ENCODE measurements at places on chromosomes 5 and 9. TPM values are rescaled to one million over a fixed set of nuclear protein-coding genes. Genes with fewer than 3 reads are reported as not detected.

- no peak for DNase-seq
- no peaks in the 10 kb centered on the region for H3K36me3 ChIP-seq
- no peak overlapping the region for H3K4me3 ChIP-seq
Measured at GRCh38 chr9:91820949-91821880, 128.8 kb downstream of the ROR2 start.

GRCh38 chr5:11239261-11240015 lies 478.4 kb upstream of the DAP start:
- no peak overlapping the region for H3K27ac ChIP-seq
- no peak overlapping the region for H3K4me3 ChIP-seq
- no peaks in the 10 kb centered on the region for H3K4me1 ChIP-seq

- H3K27ac ChIP-seq = no peak overlapping the region
- H3K4me3 ChIP-seq = no peak overlapping the region
- H3K27me3 ChIP-seq = no peaks in the 10 kb centered on the region
- no peaks in the 10 kb centered on the region for H3K36me3 ChIP-seq
- peaks cover 8% of the 10 kb centered on the region for H3K4me1 ChIP-seq
Measured at GRCh38 chr5:157918811-157919742, 60.1 kb upstream of the CLINT1 start.

GRCh38 chr5:135217669-135218485 lies 181.2 kb downstream of the MACROH2A1 start:
- H3K4me3 ChIP-seq = no peak overlapping the region
- DNase-seq = no peak
- H3K4me1 ChIP-seq = no peaks in the 10 kb centered on the region
- no peaks in the 10 kb centered on the region for H3K36me3 ChIP-seq
- H3K27ac ChIP-seq = no peak overlapping the region

GRCh38 chr9:134619983-134620661 lies 21.5 kb upstream of the COL5A1 start:
- H3K4me1 ChIP-seq = peaks cover 15% of the 10 kb centered on the region
- peaks cover 6% of the 10 kb centered on the region for H3K27me3 ChIP-seq
- no peak for DNase-seq
- no peaks in the 10 kb centered on the region for H3K36me3 ChIP-seq
- H3K27ac ChIP-seq = no peak overlapping the region

GRCh38 chr5:140189977-140190871 lies 15.2 kb downstream of the CYSTM1 start:
- no peaks in the 10 kb centered on the region for H3K27me3 ChIP-seq
- peak overlapping the region; percentile 2 for H3K27ac ChIP-seq
- no peaks in the 10 kb centered on the region for H3K36me3 ChIP-seq
- peak; percentile 82 for DNase-seq
- H3K4me1 ChIP-seq = no peaks in the 10 kb centered on the region

DNA sequence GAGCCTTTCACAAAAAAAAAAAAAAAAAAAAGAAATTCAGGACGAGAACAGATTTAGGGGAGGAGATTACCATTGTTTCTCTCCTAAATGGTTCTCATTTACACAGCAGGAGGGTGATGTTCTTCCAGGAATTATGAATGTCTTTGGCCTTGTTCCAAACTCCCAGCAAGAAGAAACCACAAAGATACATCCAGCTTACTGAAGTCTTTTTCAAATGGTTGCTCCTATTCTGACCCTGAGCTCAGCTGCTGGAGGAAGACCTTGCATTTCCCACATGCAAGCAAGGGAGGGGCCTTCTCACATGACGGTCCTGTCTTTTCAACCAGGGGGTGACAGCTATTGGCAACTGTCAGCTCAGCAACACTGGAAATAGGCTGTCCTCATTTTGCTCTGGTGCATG lies 203.0 kb upstream of the VLDLR start:
- no peak overlapping the region for H3K27ac ChIP-seq
- H3K4me1 ChIP-seq = no peaks in the 10 kb centered on the region
- no peaks in the 10 kb centered on the region for H3K27me3 ChIP-seq
- no peak overlapping the region for H3K4me3 ChIP-seq
- no peaks in the 10 kb centered on the region for H3K36me3 ChIP-seq

DNA sequence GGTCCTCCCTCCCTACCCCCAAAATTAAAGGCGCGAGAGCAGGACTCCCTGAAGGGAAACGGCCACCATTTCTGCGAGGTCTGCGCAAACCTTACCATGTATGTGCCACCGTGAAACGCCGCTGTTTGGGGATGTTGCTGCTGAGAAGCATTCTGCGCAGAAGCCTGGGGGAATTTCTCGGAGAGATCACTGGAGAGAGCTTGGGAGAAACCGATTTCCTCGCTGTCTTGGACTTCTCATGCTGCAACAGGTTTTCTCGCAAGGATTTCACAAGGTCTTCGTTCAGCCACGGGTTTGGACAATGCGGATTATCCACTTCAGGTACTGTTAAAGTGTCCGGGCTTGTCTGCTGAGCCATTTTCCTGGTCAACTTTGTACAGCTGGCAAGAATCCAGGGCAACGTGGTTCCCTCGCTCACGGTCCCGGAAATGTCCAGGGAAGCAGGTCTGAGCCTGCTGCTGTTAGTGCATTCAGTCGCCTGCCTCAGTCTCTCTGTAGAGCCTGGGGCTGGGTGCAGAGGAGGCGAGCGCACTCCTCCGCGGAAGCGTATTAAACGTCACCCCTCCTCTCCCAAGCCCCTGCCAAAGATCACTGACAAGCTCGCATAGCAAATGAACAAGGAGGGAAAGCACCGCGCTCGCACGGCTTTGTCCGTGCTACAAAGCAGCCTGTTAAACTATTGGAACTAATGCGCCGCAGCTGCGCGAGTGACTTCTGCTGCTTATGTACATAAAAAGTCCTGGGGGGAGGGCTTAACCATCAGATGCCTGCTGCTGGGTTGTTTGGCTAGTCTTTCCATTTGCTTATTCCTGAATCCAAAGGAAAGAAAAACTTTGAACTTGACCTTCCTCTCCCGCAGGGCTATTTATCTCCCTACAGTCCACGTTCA lies 125.1 kb downstream of the PDE4D start:
- H3K4me3 ChIP-seq = peak overlapping the region; percentile 59
- no peaks in the 10 kb centered on the region for H3K36me3 ChIP-seq
- no peaks in the 10 kb centered on the region for H3K27me3 ChIP-seq
- peak overlapping the region; percentile 86 for H3K27ac ChIP-seq
- peak; percentile 94 for DNase-seq

GRCh38 chr9:106487266-106487665 lies 375.7 kb upstream of the ZNF462 start:
- H3K36me3 ChIP-seq = no peaks in the 10 kb centered on the region
- no peak for DNase-seq
- H3K27ac ChIP-seq = no peak overlapping the region
- no peaks in the 10 kb centered on the region for H3K4me1 ChIP-seq
- no peaks in the 10 kb centered on the region for H3K27me3 ChIP-seq

GRCh38 chr5:50684721-50685120 lies 18.3 kb downstream of the PARP8 start:
- H3K27ac ChIP-seq = no peak overlapping the region
- no peak overlapping the region for H3K4me3 ChIP-seq
- no peaks in the 10 kb centered on the region for H3K27me3 ChIP-seq

DNA sequence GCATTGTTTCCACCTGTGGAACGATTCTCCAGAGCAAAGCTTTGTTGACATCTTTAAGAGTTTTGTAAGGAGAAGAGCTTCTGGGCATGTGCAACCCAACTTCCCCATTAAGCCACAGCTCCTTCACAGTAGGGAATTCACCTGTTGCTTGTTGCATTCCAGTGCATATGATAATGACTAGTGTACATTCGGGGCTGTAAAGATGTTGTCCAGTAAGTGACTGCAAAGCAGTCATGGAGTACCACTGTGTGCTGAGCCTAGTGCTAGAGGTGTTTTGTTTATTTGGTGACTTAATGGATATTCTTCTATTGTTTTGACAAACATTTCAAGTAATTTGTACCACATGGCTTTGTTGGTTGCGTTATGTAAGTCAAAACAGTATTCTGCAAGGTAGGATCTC lies 12.8 kb downstream of the UGCG start:
- H3K4me1 ChIP-seq = peaks cover 4% of the 10 kb centered on the region
- no peaks in the 10 kb centered on the region for H3K36me3 ChIP-seq
- H3K27me3 ChIP-seq = no peaks in the 10 kb centered on the region
- DNase-seq = no peak
- H3K27ac ChIP-seq = no peak overlapping the region

DNA sequence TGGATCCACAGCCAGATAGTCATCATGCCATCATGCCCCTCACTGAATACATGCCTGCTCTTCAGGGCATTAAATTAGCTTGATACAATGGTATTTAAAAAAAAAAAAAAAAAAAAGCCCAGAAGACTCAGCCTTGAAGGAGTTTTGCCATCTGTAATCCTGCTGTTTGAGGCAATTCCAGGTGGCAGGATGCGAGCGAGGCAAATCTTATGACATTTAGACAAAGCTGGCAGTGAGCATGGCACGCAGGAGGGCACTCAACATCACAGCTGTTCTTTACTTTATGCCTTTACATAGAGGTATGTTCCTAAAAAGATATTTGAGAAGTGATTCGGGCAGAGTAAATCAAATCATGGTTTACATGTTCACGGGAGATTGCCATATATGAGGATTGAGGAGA lies 692.0 kb upstream of the DMAC1 start:
- DNase-seq = no peak
- H3K4me1 ChIP-seq = no peaks in the 10 kb centered on the region
- no peak overlapping the region for H3K27ac ChIP-seq
- H3K27me3 ChIP-seq = no peaks in the 10 kb centered on the region

DNA sequence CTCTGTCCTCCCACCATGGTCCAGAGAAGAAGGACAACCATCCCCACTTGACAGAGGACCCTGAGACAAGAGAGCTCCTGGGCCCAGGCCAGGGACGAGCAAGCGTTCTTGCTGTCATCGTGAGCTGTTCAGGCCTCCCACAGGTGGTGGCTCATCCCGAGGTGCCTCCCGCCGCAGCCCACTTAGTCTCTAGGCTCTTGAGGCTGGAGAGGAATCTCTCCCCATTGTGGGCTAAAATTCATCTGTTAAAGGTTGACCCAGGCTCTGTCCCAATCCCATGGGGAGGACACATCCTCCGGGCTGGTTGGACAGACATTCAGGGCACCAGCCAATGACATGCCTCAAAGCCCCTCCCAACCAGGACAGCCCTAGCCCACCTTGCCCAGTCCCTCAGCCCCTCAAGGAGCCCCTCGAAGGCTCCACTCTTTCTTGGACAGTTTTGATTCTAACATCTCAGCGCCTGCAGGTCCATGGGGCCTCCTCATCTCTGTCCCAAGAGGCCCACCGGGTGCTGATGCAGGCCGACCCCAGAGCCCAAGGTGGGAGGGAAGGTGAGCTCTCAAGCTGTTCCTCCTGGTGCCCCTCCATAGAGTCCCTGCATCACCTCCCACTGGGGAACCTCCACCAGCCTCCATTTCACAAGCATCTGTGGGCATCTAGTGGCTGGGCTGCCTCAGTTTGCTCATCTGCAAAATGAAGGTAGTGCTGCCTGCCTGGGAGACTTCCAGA lies 52.9 kb downstream of the BARX1 start:
- H3K36me3 ChIP-seq = no peaks in the 10 kb centered on the region
- H3K4me1 ChIP-seq = no peaks in the 10 kb centered on the region
- H3K27ac ChIP-seq = no peak overlapping the region
- no peaks in the 10 kb centered on the region for H3K27me3 ChIP-seq
- no peak for DNase-seq

DNA sequence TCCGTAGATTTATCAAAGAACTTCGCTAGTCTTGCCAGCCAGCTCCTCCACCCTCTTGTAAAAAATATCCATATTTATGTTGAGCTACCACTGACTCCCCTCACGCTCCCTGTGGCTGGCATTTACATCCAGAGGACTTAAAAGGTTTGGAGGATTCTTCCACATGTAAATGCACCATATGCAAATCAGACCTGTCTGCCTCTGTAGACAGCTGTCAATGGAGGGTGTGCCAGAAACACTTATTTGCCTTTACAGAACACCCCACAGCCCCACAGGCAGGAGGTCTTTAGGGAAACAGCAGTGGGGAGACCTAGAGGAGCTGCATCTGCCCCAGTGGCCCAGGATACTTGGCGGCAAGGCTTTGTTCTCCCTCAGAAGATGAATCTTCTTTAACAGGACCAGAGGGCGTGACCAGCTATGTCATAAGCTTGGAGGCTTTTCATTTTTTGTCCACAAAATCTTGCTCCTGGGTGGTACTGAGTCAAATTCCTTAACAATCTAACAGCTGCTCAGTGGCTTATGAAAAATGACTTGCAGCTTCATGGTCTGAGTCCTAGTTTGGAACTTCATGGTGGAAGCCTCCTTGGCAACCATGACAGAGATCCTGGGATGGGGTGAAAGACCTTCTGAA lies 535.8 kb downstream of the EBF1 start:
- no peaks in the 10 kb centered on the region for H3K36me3 ChIP-seq
- H3K27ac ChIP-seq = no peak overlapping the region
- H3K27me3 ChIP-seq = no peaks in the 10 kb centered on the region
- no peak for DNase-seq
- H3K4me1 ChIP-seq = no peaks in the 10 kb centered on the region

DNA sequence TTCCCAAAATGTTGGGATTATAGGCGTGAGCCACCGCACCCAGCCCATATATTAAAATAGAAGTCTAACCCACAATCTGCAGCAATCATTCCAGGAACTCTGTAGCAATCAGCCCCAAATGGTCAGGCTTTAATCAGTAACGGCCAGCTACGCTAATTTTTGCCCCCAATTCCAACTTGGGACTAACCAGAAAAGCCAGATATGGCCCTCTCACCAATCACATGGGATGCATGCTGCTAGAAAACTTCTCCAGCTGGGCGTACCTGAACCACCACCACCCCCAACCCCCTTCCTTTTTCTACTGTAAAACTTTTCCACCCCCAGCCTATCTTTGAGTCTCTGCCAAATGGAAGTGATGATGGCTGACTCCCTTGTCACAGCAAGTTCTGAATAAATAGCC lies 4.1 kb downstream of the SUSD1 start:
- H3K4me3 ChIP-seq = no peak overlapping the region
- H3K27me3 ChIP-seq = no peaks in the 10 kb centered on the region
- no peak for DNase-seq
- H3K36me3 ChIP-seq = no peaks in the 10 kb centered on the region

- H3K4me3 ChIP-seq = no peak overlapping the region
- H3K27ac ChIP-seq = peak overlapping the region; percentile 91
- peak; percentile 69 for DNase-seq
- H3K27me3 ChIP-seq = no peaks in the 10 kb centered on the region
- peaks cover 22% of the 10 kb centered on the region for H3K4me1 ChIP-seq
Measured at GRCh38 chr5:66830636-66831035, 234.4 kb downstream of the MAST4 start.

BTNL3 gene
- total RNA-seq = not detected

DNAJA1 gene
- 177 TPM for total RNA-seq

FBP1 gene
- 2.2 TPM for total RNA-seq

PFDN1 gene
- total RNA-seq = 108 TPM
